ENCODE measurements at places on chromosomes 3 and 15.

DNA sequence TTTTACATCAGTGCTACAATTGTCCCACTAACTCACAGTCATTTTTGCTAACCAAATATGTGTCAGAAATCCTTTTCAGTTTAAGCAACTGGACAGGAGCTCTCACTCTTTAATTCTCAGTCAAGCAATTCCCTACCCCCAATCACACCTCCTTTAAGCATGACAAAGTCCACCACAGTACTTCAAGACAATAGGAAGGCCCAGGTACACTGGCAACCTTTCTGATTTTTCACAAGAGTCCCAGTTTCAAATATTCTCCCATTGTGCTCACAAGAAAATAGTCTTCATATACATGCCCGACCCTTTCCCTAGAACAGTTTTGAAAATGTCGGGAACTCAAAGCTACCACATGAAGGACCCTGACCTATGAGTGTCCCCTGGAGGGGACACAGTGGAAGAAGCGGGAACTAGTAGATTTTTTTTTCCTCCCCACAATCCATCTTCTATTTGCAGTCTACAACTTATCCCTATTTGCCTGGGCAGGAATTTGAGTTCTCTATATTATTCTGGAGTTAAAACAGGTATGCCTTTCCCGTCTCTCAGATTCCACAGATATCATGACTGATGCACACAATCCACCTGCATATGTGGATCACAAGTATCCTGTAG, 413.5 kb downstream of the TIGIT start:
- no peaks in the 10 kb centered on the region for H3K36me3 ChIP-seq
- H3K4me3 ChIP-seq, result no peak overlapping the region
- H3K27ac ChIP-seq, result no peak overlapping the region
- no peaks in the 10 kb centered on the region for H3K27me3 ChIP-seq

GRCh38 chr3:117243657-117244056, 534.1 kb downstream of the TUSC7 start:
- no peak overlapping the region for H3K27ac ChIP-seq
- no peak for DNase-seq
- H3K4me3 ChIP-seq, result no peak overlapping the region
- H3K4me1 ChIP-seq, result no peaks in the 10 kb centered on the region
- no peaks in the 10 kb centered on the region for H3K36me3 ChIP-seq
- H3K27me3 ChIP-seq, result no peaks in the 10 kb centered on the region

- no peak for DNase-seq
- H3K4me1 ChIP-seq, result no peaks in the 10 kb centered on the region
- peaks cover under 1% of the 10 kb centered on the region for H3K27me3 ChIP-seq
- H3K4me3 ChIP-seq, result no peak overlapping the region
- H3K27ac ChIP-seq, result no peak overlapping the region
Observed at GRCh38 chr3:126373682-126374601, 16.7 kb upstream of the KLF15 start.

- H3K4me3 ChIP-seq, result no peak overlapping the region
- H3K27ac ChIP-seq, result no peak overlapping the region
- H3K36me3 ChIP-seq, result peaks cover 50% of the 10 kb centered on the region
- no peak for DNase-seq
Observed at GRCh38 chr3:53223541-53223966, 32.3 kb downstream of the TKT start.

DNA sequence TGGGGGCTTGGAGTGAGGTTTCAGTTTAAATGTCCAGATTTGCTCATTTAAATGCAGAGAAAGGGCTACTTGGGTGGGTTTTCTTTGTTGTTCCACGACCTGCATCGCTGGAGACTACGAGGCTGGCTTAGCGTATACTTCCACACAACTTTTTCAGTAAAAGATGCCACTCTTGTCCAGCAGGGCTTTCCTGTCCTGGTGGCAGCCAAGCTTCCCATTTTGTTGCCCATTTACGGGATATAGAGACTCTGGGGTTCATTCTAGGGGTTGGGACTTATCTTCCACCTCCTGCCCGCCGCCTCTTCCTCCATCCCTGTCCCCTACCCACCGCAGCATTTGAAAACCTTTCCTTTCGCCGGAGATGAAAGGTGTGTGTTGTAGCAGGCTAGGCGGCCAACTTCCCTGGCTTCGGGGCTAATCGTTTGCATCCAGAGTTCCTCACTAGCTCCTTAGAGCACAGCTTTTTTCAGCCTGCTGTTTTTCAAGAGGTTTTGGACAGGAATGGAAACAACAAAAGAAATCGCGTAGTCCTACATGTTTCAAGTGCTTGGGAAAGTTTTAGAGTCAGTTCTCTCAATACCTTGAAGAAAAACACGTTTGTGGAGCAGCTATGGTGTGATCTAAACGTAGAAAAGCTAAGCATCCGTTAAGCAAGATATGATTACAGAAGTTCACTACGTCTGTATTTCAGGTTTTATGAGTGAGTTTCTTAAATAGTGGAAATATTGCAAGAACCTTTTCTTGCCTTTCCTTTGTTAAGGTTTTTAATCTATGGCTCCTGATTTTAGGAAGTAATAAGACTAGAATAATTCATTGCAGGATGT, 843 bp downstream of the CHRNA5 start:
- peak overlapping the region; percentile 82 for H3K4me3 ChIP-seq
- no peak overlapping the region for H3K27ac ChIP-seq
- no peaks in the 10 kb centered on the region for H3K36me3 ChIP-seq
- DNase-seq, result no peak
- H3K4me1 ChIP-seq, result peaks cover 21% of the 10 kb centered on the region

GRCh38 chr3:40997711-40998519, 201.4 kb upstream of the CTNNB1 start:
- no peak overlapping the region for H3K27ac ChIP-seq
- H3K36me3 ChIP-seq, result no peaks in the 10 kb centered on the region
- no peak overlapping the region for H3K4me3 ChIP-seq
- no peaks in the 10 kb centered on the region for H3K4me1 ChIP-seq
- peaks cover 5% of the 10 kb centered on the region for H3K27me3 ChIP-seq

DNA sequence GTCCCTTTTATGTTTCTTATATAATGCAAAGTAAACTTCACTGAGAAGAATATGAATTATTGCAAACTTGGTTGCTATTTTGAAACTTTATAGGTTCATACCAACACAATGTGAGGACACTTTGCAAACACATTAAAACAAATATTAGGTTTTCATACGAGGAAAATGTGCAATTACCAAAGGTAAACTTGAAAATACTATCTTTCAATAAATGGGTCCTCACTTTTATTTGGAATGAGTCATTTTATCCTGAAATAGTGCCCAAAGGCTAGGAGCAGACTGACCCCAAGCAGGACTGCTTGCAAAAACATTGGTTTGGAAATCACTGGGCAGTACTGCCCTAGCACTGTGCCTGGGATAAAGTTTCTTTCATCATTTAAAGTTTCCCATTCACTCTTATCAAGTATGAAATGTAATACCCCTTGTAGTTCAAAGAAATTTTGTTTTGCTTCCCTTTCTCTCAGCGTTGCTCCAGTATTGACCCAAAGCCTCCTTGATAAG, 396.5 kb downstream of the EPHA3 start:
- no peak overlapping the region for H3K4me3 ChIP-seq
- H3K27me3 ChIP-seq, result no peaks in the 10 kb centered on the region
- no peaks in the 10 kb centered on the region for H3K4me1 ChIP-seq
- H3K36me3 ChIP-seq, result no peaks in the 10 kb centered on the region
- H3K27ac ChIP-seq, result no peak overlapping the region

Measured in activated CD8-positive, alpha-beta T cell treated with anti-CD3 and anti-CD28 coated beads, Interleukin-2, amount 10 ng/mL, durations not matched to agents 7 days and 5 days (primary cell).